Uterus (tissue), 4 donors: ENCODE measurements at places on chromosomes 7 and 10. TPM values are rescaled to one million over a fixed set of nuclear protein-coding genes. Genes with fewer than 3 reads are reported as not detected.

DNA sequence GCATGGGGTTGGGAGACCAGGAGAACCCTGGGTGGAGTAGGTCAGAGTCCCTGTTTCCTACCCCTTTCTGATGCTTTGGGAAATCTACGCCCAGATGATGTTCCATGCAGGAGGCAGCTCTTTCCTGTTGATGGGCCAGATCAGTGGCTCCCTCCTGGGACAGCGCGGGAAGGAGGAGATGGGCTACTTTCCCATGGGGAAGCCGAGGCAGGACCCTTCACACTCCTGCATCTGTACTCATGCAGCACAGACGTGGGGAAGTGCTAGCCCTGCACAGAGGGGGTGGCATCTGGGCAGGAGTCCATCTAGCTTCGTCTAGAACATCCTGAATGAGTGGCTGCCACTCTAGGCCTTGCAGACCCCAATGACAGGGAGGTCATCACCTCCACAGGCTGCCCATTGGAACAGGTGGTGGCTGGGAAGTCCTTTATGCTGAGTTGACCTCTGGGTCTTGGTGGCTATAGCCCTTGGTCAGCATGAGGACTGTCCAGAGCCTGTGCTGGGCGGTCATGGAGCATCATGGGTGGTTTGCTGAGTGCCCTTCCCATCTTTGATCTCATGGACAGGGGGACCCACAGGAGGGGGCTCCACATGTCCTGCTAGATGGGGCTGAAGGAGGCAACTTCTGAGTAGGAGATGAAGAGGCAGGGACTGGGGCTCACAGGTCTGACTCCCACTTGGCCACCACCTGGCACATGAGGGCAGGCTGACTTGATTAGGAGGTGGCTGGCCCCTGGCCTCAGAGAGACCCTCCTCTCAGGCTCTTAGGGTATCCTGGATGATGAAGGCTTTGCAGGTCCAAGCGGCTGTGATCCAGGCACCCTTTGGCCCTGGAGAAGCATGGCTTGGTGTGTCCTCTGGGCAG lies 24.6 kb downstream of the RAMP3 start:
- DNase-seq: peak; percentile 7

GRCh38 chr7:107228291-107228690 lies 59.5 kb downstream of the HBP1 start:
- no peak for DNase-seq

DNA sequence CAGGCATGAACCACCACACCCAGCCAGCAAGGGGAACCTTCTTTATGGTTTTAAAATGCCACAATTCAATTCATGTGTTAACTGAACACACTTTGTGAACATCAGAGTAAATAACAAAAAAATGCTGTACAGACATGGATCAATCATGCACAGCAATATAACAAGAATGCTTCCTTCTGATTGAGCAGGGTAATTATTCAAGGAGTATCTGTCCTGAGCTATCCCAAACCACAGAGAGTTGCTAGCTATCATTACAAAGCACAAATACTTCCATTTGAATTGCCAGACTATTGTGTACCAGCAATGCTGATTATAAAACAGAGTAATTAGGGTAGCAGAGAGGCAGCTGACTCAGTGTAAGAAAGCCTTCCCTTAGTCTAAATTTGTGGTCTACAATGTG lies 11.3 kb upstream of the RHOBTB1 start:
- no peak for DNase-seq

Gene LRCH4
- total RNA-seq: 73.6 TPM

DNA sequence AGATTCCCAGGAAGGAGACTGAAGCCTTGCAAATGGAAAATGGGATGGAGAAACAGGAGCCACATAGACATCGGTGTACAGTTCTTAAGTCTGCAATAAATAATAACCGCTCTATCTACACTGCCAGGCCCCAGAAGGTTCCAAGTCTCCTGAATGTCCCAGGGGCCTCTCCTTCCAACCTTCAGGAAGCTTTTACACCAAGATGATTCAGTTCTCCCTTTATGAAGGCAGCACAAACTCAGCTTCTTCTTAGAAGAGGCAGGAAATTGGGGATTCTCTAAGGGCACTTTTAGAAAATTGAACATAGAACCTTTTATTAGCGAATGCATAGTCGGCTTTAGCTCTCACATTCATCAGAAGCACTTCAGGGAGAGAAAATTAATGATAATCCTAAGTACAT lies 130.8 kb upstream of the LYZL1 start:
- DNase-seq: no peak

DNA sequence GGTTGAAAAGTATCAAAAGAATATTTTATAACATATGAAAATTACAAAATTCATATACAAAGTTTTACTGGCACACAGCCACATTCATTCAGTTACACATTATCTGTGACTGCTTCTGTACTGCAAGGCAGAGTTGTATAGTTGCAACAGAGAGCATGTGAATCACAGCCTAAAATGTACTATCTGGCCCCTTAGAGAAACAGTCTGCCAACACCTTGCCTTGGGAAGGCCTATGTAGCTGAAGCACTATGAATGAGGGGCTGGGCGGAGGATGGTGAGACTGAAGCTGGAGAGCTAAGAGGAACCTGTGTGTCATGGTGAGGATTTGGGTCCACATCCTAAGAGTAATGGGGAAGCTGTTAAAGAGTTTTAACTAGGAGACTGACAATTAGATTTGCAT lies 35.7 kb downstream of the PDZD8 start:
- no peak for DNase-seq
